ENCODE measurements at places on chromosomes 16 and 17.

DNA sequence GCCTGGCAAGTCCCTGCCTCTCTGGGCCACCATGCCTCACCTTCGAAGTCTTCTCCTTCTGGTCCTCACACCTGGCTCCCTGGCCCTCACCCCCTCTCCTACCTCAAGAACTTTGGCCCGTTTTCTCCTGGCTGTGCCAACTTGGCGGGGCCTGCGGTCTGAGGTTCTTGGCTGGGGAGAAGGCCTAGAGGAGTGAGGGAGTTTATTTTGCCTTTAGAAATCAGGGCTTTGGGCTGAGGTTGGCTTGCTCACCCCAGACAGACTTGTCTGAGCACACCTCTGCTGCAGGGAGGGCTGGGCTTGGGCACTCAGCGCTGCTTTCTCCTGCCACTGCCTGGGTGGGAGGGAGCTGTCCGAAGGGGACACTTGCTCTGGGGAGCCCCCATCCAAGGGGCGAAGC is 23.3 kb upstream of the TAC4 start:
- no peak for DNase-seq

DNA sequence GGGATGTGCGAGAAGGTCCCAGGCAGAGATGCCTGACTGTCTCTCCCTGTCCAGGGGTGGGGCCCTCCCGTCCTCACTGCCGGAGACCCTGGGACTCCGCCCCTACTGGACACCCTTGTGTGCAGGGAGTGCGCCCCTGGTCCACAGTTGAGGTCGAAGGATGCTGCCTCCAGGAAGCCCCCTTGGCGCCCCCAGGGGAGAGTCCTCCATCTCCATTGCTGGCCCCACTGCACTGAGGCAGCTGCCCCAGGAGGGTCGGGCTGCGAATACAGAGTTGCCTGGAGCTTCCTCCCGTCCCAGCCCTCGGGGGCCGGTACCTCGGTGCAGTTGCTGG is 26.6 kb downstream of the CTU2 start:
- DNase-seq, result no peak

DNA sequence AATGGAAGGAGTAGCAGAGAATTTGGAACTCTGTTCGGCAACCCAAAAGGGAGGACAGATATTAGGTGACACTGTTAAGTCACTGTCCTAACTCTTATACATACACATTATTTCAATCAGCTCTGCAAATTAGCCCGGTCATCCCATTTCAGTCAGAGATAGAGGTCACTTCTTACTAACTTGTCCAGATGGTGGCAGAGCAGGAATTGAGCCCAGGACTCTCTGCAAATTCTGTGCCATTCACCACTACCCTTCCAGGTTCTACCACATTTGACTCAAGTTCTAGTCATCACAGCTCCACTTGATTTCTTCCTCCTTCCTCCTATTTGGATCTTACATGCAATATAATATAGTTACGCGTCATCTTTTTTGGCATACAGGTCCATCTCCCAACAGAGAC is 35.9 kb upstream of the NUDT7 start:
- no peak for DNase-seq

DNA sequence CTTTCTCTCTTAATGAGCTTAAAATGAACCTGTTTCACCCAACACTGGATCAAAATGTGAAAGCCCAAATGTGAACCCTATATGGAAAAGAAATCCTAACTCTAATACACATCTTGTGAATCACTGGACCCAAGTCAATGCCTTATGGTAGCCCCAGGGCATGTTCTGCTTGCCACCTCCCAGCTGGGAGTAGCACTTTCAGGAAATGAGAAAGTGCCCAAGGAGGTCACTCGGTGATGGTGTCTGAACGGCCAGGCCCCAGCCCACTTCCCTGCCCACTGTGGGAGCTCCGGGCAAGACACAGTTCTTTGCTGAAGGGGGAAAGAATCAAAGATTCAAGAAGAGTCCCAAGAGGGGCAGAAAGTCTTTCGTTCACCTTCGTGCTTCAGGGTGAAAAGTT is 46.1 kb downstream of the GTF3C1 start:
- DNase-seq, result no peak

DNA sequence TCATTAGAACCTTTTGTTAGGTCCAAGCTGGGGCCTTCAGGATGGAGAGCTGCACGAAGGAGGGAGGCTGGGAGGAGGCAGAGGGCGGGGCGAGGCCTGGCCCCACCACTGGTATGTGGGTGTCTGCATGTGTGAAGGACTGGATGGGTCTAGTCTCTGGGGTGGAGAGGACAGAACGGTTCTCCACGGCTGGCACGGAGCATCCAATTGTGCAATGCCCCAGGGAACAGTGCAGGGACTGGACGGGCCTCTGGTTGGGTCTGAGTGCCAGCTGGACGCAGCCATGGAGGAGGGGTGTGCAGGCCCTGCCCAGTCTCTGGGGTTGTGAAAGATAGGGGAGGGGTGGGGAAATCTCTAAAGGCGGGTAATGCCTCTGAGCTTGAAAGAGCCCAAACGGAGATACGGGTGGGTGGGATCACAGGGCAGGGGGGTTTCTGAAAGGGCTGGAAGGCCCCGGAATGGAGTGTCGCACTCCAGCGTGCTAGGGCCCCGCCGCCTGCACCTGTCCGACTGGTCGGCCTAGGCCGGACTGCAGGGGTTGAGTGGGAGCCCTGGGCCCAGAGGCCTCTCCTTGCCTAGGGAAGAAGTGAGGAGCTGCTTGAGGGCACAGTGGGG is 1.6 kb downstream of the PPL start:
- no peak for DNase-seq

- DNase-seq, result no peak
Measured at GRCh38 chr16:66036793-66037715, 329.4 kb upstream of the CDH5 start.

DNA sequence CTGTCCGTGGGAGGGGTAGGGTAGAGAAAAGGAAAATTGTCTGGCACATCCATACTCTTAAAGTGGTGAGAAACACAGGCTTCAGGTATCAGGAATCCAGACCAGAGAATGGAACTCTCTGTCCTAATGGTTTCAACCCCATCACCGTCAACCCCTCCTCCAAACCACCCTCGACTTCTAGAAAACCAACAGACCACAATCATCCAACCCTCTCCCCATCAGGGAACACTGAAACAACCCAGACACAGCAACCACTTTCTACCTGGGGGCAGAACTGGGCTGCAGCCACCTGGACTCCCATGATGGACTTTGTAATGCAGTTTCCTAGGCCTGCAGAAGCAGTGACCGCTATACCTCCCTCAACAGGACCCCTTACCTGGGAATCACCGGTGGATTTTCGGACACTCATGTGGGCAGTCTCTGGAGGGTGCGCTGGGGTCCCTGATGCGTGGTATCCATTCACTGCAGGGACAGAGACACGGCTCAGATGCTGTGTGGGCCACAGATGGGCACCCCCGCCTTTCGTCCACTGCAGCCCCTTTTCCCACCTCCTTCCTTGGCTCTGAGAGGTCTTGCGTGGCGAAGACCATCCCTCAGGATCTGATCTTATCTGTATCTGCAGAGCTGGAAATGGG is 64.3 kb upstream of the RCVRN start:
- DNase-seq, result no peak

- no peak for DNase-seq
Measured at GRCh38 chr16:61957075-61957855, 79.0 kb downstream of the CDH8 start.

GRCh38 chr17:623121-623520 is 91.5 kb downstream of the VPS53 start:
- no peak for DNase-seq

GRCh38 chr16:50594308-50595260 is 46.4 kb downstream of the NKD1 start:
- DNase-seq, result no peak

- DNase-seq, result no peak
Measured at GRCh38 chr16:67291461-67291860, 12.1 kb downstream of the PLEKHG4 start.

DNA sequence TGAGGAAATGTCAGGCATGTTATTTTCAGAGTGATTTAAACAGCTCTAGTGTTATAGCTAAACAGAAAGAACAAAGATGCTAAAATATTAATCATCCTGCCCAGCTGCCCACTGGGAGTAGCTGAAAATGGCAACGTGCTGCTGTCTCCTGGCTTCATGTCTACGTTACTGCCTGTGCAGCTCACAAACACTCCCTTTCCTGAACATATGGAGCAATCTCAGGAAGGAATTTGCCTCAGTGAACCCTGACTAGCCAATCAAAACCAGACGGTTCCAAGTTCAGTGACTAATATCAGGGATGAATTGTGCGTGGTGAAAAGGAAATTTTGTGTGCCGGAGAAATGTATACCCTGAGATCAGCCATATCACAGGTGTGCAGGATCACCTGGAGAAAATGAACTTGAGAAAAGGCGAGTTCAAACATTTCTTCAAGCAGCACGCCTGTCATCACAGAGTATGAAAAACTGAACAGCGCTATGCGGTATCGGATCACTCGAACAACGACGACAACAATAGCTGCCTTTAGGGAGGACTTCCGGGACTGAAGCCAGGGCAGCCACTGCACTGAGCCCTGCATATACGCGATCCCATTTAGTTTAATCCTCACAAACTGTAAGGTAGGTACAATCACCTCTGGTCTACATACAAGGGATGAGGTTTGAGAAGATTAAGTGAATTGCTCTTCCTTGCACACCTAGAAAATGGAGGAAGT is 110.3 kb downstream of the STX8 start:
- DNase-seq, result no peak

GRCh38 chr17:63775420-63775819 is 1.4 kb downstream of the DDX42 start:
- no peak for DNase-seq

DNA sequence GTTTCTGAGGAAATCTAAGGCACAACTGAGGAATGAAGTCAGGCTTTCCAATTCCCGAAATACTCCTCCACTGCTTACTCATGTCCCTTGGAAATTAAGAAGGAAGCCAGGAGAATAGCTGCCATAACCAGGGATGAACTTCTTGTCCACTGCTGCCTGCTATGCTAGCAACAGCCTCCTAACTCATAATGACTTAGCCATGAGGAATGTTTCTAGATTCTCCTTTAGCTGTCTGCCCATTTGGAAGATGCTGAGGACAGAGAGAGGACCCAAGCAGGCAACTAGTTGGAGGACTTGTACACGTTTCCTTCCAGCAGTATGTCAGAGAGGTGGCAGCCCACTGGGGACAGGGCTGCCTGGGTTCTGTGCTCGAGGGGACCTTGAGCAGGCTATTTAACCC is 939 bp upstream of the CCL2 start:
- DNase-seq, result no peak

DNA sequence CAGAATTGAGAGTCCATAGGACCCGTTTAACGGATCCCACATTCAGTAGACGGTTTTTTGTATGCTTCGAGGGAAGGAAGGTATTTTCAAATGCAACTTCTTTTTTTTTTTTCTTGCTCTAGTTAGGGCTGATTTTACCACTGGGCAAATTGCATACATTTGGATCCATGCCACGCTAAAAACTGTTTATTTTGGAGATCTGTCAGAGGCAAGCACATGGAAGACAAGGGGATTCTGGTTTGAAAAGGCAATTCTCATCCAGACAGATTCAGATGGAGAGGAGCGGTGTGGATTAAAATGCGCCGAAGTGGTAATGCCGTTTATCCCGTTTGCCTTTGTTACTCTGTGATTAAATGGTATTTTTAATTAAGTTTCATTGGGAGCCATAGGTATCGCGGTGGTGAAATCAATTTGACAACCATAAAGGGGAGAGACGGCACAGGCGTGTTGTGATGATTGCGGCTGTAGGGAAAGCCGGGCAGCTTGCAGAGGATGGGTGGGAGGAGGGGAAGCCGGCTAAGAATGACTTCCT is 170.4 kb downstream of the IRX3 start:
- no peak for DNase-seq

DNA sequence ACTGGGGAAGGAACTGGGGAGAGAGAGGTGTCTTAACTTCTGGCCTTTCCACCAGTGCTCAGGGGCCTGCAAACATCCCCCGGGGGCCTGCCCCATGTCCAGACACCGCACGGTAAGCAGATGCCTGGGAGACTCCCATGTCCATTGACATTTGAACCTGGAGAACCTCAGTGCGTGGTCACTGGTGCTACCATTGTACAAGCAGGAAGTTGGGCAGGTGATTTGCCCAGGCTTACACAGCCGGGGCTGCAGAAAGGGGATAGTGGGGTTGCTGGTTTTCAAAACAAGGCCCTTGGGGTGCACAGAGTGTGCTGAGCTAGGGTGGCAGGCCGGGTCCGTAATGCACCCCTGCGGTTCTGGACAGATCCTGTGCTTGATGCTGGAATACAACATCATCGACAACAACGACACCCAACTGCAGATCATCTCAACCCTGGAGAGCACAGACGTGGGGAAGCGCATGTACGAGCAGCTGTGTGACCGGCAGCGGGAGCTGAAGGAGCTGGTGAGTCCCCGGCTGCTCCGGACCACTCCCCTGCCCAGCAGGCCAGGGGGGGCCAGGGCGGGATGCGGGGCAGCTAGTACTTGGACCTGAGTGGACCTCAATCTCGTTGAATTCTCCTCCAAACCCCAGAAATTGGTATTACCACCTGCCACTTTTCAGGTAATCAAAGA is 77.7 kb upstream of the PLCG2 start:
- DNase-seq, result no peak

- DNase-seq, result no peak
Measured at GRCh38 chr16:48335961-48336360, 49.3 kb downstream of the SIAH1 start.

DNA sequence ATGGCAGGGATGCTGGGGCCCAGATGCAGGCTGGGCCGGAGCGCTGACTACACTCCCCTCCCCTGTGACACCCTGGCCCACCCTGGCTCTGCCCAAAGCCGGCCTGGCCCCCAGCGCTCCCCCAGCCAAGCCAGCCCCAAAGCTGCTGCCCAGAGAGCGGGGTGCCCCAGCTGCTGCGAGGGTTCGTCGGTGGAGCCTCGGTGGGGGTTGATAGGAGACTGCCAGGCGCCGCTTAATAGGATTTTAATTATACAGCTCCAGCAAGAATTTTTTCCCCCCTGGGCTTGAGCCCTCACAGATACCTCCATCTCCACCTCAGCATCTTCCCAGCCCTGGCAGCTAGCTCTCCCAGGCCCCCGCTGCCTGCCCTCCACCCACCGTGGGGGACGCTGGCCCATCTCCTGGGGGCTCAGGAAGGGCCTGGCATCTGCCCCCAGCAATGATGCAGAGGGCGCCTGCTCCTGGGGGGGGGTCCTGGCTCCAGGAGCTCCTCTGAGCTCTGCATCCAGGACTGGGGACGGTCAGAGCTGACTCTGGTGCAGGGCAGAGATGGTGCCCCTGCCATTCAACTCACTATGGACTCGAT is 36.8 kb upstream of the DLX4 start:
- no peak for DNase-seq

DNA sequence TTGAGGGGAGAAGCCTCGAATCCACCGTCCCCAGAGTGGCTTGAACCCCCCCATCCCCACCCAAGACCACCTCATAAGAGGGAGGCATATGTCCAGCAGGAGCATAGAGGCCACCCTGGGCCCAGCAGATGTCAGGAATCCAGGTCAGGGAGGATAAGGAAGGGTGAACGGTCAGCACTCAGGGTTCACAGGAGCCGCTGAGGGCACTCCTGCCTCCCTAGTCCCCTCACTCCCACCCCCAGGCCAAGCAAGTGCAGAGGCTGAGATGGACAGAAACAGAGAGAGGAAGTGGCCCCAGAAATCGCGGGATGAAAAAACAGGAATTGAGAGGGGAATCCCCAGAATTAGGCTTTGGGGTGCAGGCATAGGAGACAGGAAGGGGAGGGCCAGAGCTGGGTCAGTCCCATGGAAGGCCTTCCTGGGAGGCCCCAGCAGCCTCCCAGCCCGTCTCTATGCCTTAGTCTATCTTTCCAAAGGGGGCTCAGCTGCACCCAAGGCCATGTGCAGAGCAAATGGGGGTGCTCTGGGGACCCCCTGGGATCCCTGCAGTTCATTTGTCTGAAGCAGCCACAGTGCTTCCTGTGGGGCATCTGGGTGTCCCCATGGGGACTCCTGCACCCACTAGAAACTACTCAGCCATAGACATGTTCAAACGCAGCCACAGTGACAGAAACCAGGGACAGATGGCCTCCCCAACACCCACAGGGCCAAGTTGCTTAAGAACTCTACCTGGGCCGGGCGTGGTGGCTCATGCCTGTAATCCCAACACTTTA is 1.7 kb downstream of the CMTM3 start:
- peak; percentile 74 for DNase-seq
